DMS79 (cell line): ENCODE measurements at places on chromosomes 2 and 18.

GRCh38 chr2:128311755-128312341, 6.8 kb downstream of the HS6ST1 start:
- no peak for DNase-seq

GRCh38 chr2:95291222-95291621, 5.9 kb upstream of the KCNIP3 start:
- DNase-seq = no peak

- DNase-seq = no peak
These were observed 1.1 kb downstream of the HOXD3 start for GRCh38 chr2:176158186-176158591.

DNA sequence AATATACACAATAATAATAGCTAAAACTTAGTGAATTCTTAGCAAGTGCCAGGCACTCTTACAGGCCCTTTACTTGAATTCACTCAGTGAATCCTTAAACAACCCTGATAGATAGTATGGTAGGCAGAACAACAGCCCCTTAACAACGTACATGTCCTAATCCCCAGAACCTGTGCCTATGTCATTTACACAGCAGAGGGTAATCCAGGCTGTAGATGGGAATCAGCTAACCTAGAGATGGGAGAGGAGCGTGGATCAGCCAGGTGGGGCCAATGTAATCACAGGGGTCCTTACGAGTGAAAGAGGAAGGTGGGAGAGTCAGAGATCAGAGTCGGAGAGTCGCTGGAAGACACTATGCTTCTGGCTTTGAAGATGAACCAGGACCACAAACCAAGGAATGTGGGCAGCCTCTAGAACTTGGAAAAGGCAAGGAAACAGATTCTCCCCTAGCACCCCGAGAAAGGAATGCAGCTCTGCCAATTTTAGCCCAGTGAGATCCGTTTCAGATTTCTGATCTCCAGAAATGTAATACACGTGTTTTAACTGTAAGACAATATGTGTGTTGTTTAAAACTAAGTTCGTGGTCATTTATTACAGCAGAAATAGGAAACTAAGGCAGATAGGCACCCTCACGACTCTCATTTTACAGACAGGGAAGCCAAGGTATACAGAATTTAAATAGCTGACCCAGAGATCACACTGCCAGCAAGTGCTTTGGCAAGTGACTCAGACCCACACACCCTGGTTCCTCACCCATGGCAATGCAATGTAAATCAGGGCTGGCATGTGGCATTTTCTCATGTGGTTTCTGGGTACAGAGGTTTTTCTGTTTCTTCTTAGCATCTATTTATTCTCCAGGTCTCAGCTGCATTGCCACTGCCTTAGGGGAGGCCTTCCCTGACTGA, 68.9 kb downstream of the DOCK10 start:
- DNase-seq = no peak

GRCh38 chr2:233832414-233832813, 21.9 kb downstream of the HJURP start:
- no peak for DNase-seq

DNA sequence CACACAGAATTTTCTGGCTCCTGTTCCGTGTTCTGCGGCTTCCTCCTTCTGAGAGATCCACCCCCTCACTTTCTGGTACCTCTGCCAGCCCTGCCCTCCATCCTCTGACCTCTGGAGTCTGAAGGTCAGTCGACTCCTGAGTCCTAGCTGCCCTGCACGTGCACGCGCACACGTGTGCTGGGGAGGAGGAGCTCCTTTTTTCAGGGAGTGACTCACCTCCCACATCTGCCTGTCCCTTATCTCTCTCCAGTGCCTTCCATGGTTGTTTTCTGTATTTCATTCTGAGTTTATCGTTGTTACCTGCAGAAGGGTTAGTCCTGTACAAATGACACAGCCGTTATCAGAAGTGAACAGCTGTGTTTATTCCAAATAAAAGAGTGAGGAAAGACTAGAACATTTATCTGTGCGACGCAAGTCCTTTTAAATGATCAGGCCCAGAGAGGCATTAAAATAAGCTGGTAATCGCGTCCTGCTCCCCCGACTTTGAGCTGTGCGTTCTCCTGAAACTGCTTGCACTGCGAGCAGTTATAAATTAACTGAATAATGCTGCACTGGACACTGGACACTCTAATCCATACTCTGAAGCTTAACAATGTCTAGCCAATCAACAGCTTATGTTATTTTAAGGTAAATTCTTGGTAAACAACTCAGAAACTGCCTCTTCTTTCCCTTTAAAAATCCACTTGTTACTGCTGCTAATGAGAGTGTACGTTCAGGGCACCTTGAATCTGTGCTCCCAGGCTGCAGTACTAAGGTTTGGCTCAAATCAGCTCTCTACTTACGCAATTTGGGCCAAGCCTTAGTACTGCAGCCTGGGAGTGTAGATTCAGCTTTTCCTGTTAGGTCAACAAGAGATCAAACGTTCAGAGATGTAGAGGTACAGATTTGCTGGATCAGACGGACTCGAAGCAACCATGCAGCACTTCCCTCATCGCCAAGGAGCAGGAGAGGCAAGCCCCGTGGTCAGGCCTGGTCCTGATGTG, 72.5 kb downstream of the GALR1 start:
- no peak for DNase-seq

- DNase-seq = no peak
These were observed 1.4 kb downstream of the IL37 start for GRCh38 chr2:112912403-112912802.

- DNase-seq = no peak
These were observed 244.3 kb upstream of the APCDD1 start for GRCh38 chr18:10210057-10210633.

DNA sequence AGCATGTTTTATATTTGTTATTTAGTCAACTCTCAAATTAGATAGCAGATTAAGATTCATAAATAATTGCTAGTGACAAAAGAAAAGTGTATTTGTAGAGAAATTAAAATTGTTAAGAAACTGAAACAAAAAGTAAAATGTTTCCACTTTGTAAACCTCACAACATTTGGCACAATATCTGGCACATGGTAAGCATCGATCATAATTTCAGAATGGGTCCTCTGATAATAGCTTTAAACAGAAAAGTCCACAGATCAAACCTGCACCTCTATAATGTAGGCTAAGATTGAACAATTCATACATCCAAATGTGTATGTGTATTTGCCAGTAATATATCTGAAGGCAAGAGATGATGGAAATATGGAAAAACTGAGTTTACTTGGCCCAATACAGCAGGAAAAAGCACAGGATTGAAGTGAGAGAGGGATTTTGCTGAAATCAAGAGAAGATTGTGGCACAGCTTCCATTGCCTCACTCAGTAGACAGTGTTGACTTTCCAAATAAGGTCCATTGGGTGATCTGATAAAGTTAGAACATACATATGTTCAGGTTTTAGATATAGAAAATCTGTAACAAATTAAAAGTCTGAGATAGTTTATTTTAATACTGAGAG, 39.4 kb downstream of the COBLL1 start:
- DNase-seq = no peak

GRCh38 chr2:55766947-55767346, 73.3 kb upstream of the PNPT1 start:
- no peak for DNase-seq

GRCh38 chr2:151544449-151544848, 134.7 kb downstream of the RIF1 start:
- DNase-seq = no peak

- DNase-seq = no peak
These were observed 30.2 kb downstream of the DIS3L2 start for GRCh38 chr2:231991664-231992063.

- DNase-seq = no peak
These were observed 75.8 kb downstream of the RDH14 start for GRCh38 chr2:18484625-18485024.
